Effector CD4-positive, alpha-beta T cell (primary cell): ENCODE measurements at places on chromosomes 13 and 19.

- DNase-seq, result no peak
Measured at GRCh38 chr19:46976845-46977320, 42.8 kb upstream of the NPAS1 start.

- DNase-seq, result no peak
Measured at GRCh38 chr13:111317571-111318345, 2.7 kb upstream of the TEX29 start.

DNA sequence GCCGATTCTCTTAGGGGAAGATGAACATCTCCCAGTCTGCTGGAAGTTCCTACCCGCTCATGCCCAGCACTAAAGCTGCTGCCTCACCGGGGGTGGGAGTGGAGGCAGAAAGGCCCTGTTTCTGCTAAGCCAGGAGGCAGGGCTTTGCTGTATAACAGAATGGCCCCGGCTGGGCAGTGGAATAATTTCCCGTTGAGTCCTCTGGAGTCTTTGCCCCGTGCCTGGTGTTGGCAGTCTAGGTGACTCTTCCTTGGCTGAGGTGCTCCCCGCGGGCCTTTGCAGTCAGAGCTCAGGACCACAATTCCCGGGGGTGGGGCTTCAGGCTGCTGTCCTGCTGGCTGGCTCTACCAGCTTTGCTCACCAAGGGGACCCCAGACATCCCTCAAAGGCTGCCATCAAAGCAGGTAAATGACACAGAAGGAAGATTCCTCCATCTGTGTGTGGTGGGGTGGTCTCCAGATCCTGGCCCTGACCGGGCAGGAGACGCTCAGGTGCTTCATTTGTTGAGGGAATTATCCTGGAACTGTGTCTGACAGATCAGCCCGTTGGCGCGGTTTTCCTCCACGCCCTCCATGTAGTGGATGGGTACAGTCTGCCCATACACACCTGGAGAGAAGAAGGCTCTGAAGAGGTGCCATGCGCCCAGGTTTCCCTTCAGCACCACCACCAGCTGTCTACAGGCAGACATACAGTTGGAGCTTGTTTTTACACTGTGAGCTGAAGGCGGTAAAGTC, 209.9 kb downstream of the TEX29 start:
- DNase-seq, result no peak

DNA sequence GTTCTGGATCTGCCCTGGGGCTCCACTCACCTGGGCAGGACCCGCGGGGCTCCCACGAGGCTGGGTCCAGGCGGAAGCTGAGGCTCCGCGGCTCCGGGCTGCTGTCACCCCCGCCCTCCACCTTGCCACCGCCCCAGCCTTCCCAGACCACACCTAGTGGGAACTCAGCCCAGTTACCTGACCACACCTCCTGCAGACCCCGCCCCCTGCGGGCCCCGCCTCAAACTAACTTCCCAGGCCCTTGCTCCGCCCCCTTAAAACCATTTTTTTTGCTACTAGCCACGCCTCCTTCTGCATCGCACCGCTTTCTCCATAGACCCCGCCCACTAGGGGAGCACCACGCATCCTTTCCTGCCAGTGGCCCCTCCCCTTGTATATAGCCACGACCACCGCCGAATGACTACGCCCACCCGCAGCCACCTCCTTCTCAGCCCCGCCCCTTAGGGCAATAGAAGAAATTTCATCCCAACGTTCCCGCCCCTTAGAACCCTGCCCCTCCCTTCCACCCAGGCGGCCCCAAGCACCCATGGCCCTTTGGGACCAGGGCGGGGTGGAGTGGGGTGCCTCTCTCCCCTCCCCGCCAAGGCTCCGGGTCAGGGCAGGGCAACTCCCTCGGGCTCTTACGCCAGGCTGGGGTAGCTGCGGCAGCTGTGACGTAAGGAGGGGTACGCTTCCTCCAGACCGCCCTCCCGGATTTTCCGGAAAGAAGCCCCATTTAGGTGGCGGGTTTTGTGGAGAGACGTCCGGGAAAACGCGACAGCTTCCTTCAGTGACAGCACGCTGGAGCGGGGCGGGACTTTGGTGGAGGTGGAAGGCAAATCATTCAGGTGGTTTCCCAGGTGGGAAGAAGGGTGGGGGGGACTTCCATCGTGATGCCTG, at the start of gene SH2D3A:
SH2D3A (minus strand) TSS at position 79 of the 879 bp plus-strand sequence. CDS start 3,687 bp downstream, outside the sequence.
- DNase-seq, result peak; percentile 92

GRCh38 chr19:44745887-44746600, 2.5 kb upstream of the BCL3 start:
- no peak for DNase-seq

DNA sequence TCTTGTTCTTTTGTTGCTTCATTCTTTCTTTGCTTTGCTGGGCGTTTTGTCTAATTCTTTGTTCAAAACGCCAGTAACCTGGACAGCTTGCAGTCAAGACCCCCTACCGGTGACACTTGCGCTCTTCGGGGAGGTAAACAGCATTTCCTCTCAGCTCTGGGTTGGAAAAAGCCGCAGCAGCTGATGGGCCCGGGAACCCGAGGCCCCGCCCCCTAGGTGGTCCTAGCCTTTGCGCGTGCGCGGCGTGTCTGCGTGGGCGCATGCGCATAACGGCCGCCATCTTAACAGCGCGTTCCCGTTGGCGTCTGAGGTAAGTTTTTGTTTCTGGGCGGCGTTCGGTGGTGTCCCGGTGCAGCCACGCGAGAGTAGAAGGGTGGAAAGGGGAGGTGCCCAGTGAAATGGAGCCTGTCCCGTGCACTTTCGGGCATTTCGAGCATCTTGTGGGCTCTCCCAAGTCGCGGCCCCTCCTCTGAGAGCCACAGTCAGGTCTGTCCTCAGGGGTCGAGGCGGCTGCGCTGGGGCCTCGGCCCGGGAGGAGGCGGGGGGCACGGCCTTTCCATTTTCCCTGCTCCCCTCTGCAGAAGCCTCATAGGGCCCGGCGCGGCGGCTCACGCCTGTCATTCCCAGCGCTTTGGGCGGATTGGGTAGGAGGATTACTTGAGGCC, at the start of gene ZNF559:
ZNF559 (plus strand) TSS at position 261 of the 665 bp plus-strand sequence. CDS start 14,371 bp downstream, outside the sequence.
- peak; percentile 93 for DNase-seq

- DNase-seq, result no peak
Measured at GRCh38 chr13:42363941-42364612, 92.1 kb downstream of the AKAP11 start.

GRCh38 chr19:19214892-19215291, 3.1 kb downstream of the NCAN start:
- DNase-seq, result no peak

GRCh38 chr13:32314271-32315237, 609 bp downstream of the ZAR1L start:
- DNase-seq, result peak; percentile 49

DNA sequence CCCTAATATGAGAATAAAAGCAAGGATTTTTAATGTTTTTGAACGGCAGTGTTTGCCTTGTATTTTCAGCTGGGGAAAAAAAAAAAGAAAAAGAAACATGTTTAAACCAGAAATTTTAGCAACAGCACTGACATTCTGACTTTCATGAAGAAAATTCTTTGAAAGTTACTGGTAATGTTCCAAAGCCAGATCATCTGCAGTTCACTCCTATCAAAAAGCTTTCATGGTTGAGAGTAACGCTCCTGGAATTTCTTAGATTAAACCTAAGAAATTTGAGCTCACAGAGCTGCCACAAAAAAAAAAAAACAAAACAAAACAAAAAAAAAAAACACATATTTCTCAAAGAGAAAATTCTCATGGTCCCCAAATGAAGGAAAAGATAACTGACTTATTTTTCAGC, 1106.7 kb downstream of the EFNB2 start:
- no peak for DNase-seq

DNA sequence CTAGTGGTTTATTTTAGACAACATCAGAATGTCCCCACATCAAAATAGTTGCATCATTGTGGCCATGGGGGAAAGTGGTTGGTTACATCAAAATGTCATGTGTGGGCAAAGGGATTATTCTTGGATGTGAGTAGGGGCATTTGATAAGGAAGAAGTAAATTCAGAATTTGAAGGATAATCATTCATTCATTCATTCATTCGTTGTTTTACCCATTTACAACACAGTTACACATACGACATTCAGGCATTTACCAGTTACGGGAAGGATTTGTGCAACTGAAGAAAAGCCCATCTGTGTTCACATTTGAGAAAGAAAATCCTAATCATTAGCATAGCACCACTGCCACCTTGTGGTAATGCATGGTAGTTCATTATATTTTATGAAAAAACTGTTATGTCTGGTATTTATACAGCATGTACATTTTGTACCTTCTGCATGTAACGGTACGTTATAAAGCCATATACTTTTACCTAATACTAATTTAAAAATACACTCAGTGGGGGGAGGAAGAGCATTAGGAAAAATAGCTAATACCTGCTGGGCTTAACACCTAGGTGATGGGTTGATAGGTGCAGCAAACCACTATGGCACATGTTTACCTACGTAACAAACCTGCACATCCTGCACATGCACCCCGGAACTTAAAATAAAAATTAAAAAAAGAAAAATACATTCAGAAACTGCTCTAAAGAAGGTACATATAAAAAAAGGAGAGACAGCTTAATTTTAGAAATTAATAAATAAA, 62.1 kb downstream of the DGKH start:
- peak; percentile 31 for DNase-seq

DNA sequence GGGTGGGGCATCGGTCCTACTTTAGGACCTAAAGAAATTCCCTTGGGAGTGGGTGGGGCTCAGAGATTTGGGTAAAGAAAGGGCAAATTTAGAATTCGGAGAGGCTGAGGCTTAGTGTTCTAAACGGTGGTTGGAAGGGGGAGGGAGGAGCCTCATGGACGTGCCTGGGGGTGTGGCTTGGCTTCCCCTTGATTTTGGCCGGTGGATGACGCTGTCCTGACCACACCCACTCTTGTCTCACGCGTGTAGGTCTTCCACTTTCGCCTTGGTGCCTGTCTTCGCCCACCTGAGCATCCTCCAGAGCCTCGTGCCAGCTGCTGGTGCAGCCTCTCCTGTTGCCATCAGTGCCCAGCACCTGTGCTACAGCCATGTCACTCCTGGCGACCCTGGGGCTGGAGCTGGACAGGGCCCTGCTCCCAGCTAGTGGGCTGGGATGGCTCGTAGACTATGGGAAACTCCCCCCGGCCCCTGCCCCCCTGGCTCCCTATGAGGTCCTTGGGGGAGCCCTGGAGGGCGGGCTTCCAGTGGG, 1.2 kb upstream of the NUP62 start:
- DNase-seq, result no peak

DNA sequence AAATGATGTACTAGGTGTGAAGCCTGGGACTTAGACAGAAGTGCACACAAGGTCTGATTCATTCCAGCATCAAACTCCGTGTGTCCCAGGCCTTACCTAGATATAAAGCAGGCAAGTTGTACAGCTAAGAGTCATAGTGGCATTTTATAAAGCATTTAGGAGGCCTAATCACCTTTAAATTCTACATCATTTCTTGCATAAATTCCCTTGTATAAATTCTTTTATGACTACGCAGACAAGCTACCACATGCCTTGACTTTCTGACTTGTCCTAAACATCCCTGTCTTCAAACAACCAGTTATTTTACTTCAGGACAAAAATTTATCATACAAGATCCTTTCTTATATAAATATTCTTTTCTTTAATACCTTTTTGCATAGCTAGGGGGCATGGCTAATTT, 22.5 kb downstream of the TMEM255B start:
- DNase-seq, result no peak

DNA sequence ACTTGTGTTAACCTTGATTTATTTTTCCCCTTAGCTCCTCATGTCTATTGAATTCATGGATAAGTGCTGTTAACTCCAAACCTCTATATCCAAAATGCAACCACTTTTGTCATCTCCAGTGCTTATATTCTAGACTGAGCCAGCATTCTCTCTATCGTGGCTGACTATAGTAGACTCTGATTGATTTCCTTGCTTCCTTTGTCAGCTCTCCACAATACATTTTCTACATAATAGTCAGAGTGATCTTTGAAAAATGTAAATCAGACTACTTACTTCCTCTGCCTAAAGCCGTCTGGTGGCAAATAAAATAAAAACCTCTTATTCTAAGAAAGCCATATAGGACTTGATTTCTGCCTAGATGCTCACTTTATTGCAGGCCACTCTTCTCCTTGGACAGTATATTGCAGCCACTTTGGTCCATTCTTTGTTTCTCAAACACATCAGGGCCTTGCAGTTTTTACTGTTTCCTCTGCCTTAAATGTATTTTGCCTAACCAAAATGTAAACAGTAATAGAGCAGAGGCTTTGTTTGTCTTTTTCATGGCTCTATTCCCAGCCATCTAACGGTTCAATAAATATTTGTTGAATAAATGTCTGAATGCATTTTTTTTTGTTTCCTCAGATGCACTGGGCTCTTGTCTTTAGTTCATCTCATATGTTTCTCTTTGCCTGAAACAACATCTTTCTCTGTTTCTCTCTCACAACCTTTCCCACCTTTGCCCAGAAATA, 243.6 kb upstream of the CSNK1A1L start:
- no peak for DNase-seq

- no peak for DNase-seq
Measured at GRCh38 chr13:94228763-94229162, 250.7 kb downstream of the DCT start.

GRCh38 chr19:55141696-55142095, 7.3 kb downstream of the TNNT1 start:
- no peak for DNase-seq
